DMS53 (cell line): ENCODE measurements at places on chromosomes 7 and 10.
A peak's percentile ranks its signal among the peaks of the same experiment; 100 is the strongest.

- DNase-seq: peak; percentile 30
Observed at GRCh38 chr7:151853896-151854719, 22.8 kb downstream of the PRKAG2 start.

DNA sequence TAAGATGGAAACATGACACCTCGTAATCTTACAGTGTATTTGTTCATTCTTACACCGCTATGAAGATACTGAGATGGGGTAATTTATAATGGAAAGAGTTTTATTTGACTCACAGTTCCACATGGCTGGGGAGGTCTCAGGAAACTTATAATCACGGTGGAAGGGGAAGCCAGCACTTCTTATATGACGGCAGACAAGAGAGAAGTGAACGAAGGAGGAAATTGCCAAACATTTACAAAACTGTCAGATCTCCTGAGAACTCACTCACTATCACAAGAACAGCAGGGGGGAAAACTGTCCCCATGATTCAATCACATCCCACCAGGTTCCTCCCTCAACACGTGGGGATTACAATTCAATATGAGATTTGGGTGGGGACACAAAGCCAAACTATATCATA is 282.3 kb downstream of the HGF start:
- DNase-seq: no peak

GRCh38 chr7:13144673-13145072 is 457.2 kb downstream of the ARL4A start:
- no peak for DNase-seq

- no peak for DNase-seq
Observed at GRCh38 chr10:44102726-44103255, 282.1 kb downstream of the CXCL12 start.

DNA sequence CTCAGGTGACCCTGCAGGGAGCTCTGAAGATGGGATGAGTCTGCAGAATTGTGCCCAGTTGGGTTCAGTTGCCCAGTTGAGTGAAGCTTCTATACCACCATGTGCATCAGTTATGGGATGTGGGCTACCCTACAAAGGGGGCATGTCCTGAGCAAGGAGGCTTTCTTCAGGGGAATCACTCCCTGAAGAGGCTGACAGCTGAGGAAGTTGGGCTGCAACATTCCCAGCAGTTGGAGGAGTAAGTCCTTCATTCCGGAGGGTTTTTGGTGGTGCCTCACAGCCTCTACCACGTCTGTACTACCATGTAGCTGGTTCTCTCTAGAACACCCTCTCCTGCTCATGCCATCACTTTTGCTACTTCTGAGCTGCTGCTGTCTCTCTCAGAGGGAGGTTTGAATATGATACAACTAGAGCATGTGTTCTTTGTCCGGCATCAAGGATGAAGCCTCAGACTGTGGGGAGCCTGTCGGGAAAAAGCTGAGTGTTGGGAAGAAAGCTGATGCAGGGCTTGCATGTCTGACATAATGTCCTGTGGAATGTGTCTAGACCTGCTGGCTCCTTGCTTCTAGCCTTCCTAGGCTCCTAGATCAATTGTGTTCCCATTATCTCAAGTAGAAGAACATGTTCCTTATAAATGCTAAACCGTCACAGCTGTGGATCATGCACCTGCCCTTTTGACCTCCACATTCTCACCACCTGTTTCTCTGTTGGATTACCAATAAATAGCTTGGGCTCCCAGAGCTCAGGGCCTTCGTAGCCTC is 355.8 kb downstream of the CCSER2 start:
- no peak for DNase-seq
